ENCODE measurements at places on chromosomes 12 and 14.

DNA sequence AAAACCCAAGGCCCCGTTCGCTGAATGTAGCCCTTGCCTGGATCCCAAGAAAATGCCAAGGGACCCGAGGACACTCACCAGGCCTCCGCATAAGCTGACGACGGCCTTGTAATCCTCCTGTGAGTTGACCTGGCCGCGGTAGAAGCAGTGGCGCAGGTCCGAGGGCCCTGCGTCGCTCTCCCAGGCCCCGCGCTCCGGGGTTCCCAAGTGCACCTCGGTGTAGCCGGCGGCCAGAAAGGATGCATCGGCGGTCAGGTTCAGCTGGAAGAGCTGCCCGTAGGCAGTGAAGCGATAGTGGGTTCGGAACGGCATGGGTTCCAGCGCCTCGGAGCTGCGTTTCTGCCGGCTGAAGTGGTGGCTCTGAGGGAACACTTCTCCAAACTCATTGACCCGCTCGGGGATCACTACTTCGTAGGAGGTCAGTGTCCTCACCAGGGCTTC is 1.2 kb downstream of the ADAMTS20 start:
- DNase-seq = peak; percentile 61

DNA sequence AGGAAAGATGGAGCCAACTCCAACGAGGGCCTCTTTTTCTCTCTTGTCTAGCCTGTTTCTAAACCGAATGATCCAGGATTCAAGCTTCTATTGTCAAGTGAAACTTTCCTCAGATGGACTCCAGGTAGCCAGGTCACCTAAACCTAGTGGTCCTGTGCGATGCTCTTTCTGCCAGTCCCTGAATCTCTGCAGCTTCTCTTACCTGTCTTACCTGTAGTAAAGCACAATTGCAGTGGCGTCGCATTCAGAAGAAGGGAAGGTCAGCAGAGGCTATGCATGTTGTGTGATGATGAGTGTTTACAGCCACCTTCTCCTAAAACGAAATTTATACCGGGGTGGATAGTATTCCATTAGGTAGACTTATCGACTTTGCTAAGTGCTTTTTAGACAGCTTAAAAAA is 47.4 kb upstream of the TRAF3 start:
- no peak for DNase-seq

DNA sequence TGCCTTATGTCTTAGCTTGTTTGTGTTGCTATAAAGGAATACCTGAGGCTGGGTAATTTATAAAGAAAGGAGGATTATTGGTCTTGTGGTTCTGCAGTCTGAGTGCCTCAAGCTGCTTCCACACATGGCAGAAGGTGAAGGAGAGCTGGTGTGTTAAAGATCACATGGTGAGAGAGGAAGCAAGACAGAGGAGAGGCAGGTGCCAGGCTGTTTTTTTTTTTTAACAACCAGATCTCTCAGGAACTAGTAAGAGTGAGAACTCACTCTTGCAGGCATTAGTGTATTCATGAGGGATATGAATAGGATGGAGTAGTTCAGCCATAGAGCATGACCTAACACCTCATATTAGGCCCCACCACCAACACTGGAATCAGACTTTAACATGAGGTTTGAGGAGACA is 123.4 kb downstream of the CMAS start:
- DNase-seq = no peak

DNA sequence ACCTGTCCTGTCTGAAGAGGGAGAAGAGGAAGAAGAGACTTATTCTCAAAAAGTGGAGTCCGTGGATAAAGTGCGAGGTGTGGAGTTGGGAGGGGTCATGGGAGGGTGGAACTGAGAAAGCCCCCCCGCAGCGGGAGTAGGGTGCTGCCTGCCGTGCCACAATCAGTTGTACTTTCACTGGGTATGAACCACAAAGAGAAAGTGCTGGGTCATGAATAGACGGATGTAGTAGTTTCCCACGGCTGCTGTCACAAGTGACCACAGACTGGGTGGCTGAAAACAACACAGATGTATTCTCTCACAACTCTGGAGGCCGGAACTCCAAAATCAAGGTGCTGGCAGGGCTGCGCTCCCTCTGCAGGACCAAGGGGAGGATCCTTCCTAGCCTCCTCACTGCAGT is 5.5 kb downstream of the DNAH10 start:
- no peak for DNase-seq

DNA sequence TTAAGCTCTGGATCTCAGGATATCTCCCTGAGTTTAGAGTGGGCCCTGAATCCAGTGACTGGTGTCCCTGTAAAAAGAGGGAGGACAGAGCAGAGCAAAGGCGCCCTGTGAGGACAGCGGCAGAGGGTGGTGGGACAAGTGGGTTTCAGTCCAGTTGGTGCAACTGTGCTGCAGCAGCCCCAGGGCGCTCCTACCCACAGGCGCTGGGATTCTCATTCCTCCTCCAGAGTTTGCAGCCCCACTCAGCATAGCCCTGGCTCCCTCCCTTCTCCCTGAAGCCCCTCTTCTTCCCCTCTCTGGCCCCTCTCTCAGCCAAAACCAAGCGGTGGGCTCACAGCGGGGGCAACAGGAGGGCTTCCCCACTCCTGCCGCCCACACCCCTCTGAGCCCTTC is 1.6 kb downstream of the TMEM179 start:
- DNase-seq = no peak

DNA sequence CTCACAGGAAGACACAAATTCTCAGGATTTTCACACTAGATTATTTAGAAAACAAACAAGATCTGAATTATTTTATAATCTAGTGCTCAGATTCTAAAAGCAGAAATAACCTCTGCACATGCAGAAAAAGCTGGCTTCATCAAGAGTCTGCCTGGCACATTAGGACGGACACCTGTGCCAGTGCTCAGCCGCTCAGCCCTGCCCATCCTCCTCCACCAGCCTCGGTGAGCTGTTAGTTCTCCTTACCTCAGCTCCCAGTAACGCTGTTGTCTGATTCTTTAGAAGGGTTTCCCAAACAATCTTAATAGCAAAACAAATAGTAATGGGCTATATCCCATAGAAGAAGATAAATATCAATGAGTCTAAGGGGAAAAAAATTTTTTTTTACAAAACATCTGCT is 27.7 kb downstream of the DUSP16 start:
- DNase-seq = no peak

DNA sequence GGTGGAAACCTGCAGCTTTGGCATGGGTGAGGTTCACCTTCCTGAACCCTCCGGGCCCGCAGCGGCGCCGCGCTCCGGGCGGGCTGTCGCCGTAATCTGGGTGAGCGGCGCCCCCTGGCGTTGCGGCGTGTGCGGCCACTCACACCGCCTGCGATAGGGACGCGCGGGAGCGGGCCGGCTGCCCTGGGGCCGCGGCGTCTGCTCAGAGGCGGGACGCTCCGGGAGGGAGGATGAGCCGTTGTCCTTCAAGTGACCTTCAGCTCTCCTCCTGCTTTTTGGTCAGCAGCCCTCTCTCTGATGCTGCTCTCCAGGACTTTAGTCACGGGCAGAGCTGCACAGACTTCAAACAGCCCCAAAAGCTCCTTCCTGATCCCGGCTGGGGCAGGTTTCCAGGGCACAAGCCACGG is 211.7 kb upstream of the FKBP4 start:
- peak; percentile 23 for DNase-seq

DNA sequence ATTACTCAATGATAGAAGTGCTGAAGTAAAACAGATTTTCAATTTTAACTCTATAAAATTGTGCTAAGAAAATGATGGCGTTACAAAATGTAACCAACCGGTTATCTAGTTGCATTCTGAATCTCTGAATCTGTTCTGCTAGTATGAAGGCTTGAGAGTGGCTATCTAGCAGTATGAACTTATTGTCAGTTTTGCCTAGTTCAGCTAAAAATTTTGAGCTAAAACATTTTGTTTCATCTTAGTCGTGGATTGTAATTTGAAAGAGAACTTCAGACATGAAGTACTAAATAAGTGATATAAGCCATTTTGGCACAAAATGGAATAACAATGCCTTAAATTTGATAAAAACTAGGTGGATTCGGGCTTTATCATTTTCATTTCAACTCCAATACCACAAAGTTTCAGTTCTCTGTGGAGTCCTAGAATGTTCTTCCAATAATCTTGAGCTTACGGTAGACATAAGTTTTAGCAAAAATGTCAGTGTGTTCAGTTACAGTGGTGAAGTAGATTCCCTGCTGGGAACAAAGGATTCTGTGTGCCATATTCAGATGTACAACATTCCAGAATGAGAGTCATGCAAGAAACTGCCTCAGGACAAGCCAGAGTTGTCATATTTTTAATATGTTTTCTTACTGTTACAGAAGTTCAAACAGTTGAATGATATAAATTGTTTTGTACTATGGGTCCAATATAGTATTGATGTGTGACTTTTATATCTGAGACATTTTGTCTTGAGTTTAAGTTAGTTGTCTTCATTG is 28.1 kb downstream of the ATP6V1D start:
- no peak for DNase-seq

DNA sequence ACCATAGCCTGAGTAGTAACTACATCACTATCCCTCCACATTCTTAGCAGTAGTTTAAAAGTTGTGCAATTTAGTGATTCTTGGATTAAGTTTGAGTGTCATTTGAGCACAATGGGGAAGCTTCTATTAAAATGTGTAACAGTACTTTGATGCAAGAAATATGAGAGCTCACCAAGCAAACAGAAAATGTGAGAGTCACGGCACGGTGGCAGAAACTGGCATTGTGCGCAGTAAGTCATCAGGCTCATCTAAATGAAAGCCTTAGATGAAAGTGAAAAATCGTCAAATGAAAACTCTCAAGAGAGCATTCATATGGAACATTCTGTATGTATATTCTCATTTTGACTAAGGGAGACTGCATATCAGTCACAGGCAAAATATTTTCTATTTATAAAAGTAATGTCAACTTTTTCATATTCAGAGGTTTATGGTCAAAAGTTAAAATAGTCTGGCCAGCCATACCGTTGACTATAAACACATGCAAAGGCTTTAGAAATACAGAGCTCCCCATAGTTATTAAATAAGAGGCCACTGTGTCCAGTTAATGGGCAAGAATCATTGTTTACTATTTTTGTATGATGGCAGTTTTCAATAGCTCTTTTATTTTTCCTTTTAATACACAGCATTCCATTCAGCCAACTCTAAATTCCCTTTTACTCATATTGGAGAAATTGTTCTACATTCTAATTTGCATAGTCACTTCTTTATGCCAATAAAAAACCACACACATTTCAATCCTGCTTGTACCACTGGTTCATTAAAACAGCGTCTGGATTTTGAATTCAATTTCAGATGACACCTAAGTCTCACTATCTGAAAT is 167.9 kb downstream of the PRKD1 start:
- DNase-seq = no peak

DNA sequence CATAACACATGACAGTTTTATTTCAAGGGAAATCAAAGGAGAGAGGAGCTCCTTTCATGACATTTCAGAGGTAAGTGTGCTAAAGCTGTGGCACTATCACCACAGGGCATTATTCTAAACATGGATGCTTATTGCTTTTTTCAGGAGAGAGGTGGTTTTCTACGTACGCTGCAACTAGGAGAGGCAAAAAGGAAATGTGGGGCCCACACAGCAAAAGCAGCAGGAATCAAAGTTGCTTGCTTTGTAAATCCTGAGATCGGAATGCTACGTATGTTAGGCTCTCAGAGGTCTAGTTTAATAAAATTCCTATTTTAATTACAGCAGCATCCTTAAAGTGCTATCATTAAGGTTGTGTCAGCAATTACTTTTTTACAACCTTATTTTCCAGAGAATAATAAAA is 55.0 kb upstream of the GRIP1 start:
- no peak for DNase-seq

DNA sequence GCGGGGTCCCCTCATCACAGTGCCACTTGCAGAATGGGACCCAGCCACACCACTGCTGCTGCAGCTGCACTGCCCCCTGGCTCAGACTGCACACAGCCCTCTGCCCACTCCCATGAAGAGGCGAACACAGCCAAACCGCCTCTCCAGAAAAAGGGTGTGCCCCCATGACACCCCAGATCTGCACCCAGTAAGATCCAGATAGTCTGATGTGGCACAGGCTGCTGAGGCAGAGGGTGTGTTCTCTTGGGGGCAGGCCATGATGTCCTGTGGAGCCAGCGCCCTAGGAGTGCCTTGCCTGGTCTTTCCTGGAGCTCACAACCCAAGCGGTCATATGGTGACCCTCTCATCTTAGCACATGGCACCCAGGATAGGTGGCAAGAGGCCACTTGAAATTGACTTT is 44.4 kb downstream of the SLC8B1 start:
- no peak for DNase-seq

GRCh38 chr14:51202914-51203665 is 37.0 kb upstream of the TMX1 start:
- no peak for DNase-seq

DNA sequence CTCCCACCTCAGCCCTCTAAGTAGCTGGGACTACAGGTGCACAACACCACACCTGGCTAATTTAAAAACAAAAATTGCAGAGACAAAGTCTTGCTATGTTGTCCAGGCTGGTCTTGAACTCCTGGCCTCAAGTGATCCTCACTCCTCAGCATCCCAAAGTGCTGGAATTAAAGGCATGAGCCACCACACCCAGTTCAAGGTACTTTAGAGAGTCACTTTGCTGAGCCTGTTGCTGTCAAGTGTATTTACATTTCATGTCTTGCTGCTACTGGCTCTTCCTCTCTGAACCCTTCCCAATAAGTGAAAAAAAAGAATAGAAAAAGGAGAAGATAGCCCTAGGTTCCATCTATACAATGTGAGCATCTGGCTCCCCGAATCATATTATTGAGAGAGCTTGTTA is 38.4 kb downstream of the SLCO1A2 start:
- DNase-seq = no peak

- no peak for DNase-seq
These were observed 26.4 kb upstream of the SOS2 start for GRCh38 chr14:50257732-50258131.

- DNase-seq = no peak
These were observed 475.8 kb downstream of the RAD51B start for GRCh38 chr14:68295316-68295816.

- no peak for DNase-seq
These were observed 5.4 kb downstream of the VWF start for GRCh38 chr12:6118891-6119568.

DNA sequence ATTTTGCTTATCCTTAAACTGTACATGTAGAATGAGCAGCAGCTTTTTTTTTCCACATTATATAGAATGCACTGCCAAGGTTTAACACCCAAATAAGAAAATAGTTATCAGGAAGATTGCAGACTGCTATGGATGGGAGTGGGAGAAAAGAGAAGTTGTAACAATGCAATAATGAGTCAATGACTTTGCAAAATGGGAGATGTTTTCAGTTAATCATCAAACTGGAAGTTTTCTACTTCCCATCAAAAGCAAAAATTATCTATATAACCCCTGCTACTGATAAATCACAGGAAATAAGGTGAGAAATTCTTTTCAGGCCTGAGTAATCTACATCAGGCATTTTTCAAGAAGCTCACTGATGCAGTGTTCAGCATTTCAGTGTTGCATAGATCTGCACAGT is 309.1 kb downstream of the GXYLT1 start:
- no peak for DNase-seq

DNA sequence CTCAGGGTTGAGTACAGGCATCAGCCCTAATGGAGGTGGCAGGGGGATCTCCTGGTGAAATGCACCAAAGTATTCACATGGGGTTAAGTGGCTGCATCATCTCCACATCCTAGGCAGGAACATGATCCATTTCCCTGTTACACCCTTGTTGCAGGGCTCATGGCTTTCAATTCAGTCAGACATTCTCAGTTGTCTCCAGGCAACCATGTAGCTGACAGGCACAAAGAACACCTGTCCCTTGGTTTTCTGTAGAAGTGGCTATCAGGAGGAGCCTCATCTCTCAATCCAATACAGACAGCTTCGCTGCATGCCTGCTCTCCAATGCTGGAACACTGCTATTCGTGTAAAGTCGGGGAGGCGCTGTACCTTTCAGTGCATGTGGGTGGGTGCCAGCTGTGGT is 299.0 kb upstream of the FOXG1 start:
- DNase-seq = no peak

Measured in H1 (cell line).